Cerebellar nuclear complex (tissue), 1 donor: ENCODE measurements at places on chromosomes 3 and 15.

GRCh38 chr15:75712668-75713337 lies at the start of gene CSPG4:
TSS of gene CSPG4 (minus strand) at chr15:75712848. CDS start at chr15:75712755, 93 bp downstream.
- DNase-seq: no peak

DNA sequence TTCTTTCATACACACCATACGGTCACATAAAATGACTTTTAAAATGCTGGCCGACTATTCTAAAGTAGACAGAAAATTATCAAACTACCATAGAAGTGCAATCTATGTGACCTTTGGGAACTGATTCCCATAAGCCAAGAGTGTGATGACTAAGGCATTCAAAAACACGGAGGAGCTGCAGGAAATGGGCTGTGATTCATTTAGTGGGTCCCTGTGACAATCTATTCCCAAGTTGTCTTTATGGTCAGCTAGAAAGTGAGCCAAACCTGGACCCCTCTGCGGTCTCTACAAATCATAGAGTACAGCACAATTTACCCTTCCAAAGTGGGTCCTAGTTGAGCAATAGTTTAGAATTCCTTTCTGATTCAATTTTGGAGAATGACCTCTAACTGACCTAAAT lies 251.5 kb upstream of the CBLB start:
- DNase-seq: no peak

- no peak for DNase-seq
Observed at GRCh38 chr15:82047453-82048400, 1.9 kb upstream of the MEX3B start.

GRCh38 chr3:13717222-13717895 lies 162.5 kb downstream of the WNT7A start:
- no peak for DNase-seq

DNA sequence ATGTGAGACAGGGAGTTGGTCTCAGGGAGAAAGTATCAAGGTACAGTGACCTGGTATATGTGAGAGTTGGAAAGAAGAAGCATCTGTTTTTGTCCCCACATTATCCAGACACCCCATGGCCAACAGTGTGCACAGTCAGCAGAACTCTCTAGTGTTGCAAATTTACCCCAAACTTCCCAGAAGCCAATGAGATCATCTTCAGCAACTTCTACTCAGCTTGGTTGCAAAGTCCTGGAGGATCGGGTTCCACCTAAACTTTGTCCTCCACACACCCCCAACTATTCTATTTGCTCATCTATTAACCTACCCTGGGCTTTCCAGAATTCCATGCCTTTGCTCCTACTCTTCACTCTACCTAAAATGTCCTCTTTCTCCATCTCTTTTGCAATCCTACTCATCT lies 15.7 kb downstream of the RBSN start:
- DNase-seq: no peak

GRCh38 chr3:109382588-109382987 lies 45.2 kb upstream of the DPPA4 start:
- DNase-seq: no peak
